Activated CD4-positive, alpha-beta T cell treated with anti-CD3 and anti-CD28 coated beads, Interleukin-10, Interleukin-2, amounts not matched to agents 100 ng/mL and 50 ng/mL, durations not matched to agents 16 hours and 8 hours (primary cell): ENCODE measurements at places on chromosomes 7 and 10.
A peak's percentile ranks its signal among the peaks of the same experiment; 100 is the strongest.

- peak; percentile 62 for DNase-seq
These were observed 58.7 kb downstream of the CYP51A1 start for GRCh38 chr7:92075455-92076158.

GRCh38 chr10:58775960-58776567 lies 263.4 kb downstream of the BICC1 start:
- no peak for DNase-seq

DNA sequence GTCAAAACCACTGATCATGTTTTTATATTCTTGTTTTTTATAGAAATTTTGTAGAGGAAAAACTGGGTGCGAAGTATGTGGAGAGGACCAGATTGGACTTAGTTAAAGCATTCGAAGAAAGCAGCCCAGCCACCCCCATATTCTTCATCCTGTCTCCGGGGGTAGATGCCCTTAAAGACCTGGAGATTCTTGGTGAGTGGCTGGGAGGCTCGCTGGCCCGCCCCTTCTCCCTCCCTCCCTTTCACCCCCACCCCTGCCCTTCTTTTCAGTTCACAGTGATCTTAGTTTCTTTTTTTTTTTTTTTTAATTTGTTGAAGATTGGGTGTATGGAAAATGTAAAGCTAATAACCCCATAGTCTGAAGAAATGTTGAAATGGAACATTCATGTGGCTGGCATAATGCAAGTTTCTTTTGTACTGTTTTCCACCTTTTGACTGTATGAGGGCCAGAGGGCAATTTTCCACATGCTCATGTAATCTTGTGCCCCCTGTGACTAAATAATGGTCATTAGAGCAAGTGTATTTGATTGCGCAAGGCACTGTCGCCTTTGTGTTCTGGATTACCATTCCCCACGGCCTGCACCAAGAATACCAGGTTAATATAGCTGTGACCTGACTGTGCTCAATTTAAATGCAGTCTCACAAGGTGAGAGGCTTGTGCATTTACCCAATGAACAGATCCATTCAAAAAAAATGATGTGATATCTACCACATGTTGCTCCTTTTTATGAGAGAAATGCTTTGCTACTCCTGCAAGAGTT lies 77.7 kb downstream of the CDCA7L start:
- no peak for DNase-seq

DNA sequence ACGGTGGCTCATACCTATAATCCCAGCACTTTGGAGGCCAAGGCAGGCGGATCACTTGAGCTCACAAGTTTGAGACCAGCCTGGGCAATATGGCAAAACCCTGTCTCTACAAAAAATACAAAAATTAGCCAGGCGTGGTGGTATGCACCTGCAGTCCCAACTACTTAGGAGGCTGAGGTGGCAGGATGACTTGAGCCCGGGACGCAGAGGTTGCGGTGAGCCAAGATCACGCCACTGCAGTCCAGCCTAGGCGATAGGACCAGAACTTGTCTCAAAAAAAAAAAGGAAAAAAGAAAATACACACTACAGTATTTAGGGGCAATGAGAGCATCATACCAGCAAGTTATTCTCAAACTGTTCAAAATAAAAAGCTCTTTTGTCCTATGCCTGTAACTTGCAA lies 59.5 kb downstream of the ABI1 start:
- no peak for DNase-seq

DNA sequence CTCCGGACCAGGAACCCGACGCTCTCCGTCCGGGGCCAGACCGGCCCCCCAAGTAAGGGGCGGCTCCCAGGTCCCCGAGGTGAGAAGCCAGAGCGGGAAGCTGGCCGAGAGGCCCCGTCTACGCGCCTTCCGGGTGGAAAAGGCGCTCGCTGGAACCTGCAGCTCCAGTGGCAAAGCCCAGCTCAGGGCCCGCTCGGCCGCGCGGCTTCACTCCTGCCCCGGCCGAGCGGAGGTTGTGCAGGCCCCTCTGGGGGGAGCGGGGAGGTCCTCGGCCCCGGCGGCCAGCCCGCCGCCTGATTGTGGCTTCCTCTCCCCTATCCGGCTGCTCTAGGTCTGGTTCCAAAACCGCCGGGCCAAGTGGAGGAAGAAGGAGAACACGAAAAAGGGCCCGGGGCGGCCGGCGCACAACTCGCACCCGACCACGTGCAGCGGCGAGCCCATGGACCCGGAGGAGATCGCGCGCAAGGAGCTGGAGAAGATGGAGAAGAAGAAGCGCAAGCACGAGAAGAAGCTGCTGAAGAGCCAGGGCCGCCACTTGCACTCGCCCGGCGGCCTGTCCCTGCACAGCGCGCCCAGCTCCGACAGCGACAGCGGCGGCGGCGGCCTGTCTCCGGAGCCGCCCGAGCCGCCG lies 2.9 kb downstream of the UNCX start:
- DNase-seq: no peak

DNA sequence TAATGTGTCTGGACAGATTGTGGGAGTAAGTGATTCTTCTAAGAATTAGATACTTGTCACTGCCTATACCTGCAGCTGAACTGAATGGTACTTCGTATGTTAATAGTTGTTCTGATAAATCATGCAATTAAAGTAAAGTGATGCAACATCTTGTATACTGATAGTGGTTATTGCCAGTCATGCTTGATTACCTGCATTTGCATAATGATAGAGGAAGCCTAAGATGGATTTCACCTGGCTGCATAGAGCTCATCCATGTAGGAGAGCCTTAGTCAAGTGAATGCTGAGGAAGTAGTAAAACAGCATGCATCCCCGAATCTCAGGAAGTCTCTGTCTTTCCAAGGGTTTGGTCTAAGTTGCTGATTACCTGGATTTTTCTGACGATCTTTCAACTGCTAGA lies 64.2 kb upstream of the CAPZA2 start:
- no peak for DNase-seq

- DNase-seq: no peak
These were observed 173.8 kb upstream of the PLXNA4 start for GRCh38 chr7:132750096-132750495.

GRCh38 chr10:104875561-104875960 lies 234.5 kb downstream of the SORCS3 start:
- DNase-seq: no peak

- no peak for DNase-seq
These were observed 1005.8 kb downstream of the GATA3 start for GRCh38 chr10:9060314-9060713.
